Astrocyte (in vitro differentiated cells and primary cell): ENCODE measurements at places on chromosomes 7 and 10. TPM values are rescaled to one million over a fixed set of nuclear protein-coding genes. Genes with fewer than 3 reads are reported as not detected.

ZNF488 gene
- total RNA-seq: 0.94 and 1.4 TPM in 2 replicates

DNA sequence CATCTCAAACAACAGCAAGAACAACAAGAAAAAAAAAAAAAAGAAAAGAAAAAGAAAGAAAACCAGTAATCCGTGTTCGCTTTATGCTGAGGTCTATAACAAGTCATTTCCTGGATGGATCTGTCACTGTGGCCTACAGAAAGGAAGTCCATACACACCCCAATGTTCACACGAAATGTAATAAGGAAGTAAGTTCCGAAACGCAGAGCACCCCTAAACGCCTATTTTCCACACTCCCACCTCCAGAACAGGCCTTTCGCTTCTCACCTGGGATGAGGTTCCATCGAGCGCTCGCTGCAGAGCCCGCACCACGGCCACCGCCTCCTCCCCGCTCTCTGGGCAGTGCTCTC, 735 bp downstream of the ZNF394 start:
- DNase-seq: peak; percentile 16

DNA sequence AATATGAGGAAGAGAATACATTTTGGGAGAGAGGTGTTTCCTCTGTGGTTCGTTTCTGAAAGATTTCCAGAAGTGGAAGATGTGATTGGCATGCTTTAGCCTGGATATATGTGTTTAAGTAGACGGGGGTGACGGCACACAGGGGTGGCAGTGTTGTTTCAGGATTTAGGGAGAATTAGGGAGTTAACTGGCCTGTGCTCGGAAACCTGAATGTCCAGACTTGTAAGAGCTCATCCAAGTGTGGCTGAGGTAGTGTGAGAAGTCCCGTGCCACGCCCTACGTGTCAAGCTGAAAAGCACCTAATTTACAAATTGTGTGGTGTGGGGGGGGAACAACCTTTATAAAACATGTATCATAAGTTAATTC, 1.1 kb downstream of the RALA start:
- no peak for DNase-seq

- no peak for DNase-seq
Observed at GRCh38 chr7:131384286-131384635, 56.6 kb downstream of the MKLN1 start.

DNA sequence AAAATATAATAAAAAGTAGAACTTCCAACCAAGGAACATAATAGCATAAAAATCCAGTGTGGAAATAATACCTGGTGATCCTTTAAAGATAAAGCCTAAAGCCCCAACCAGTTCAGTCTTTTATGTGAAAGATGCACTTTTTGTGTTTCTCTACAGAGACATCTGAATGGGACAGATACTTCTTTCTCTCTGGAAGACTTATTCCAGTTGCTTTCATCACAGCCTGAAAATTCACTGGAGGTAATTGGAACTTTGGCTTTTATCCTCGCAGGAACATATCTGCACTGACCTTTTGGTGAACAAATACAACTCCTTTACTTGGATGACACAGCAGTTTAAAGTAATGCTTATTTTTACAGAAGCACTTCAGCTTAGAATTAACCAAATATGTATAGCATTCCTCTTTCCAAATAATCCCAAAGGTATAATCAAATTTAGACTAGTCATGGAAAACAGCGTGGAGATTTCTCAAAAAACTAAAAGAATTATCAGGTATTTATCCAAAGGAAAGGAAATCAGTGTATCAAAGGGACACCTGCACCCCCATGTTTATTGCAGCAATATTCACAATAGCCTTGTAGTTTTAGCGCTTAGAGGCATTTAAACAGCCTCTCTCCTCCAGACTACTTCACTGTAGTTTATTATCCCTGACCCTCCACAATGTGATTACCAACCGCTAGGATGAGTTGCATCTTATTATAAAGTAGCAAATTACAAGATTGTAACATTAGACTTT, 16.8 kb downstream of the HNRNPA2B1 start:
- no peak for DNase-seq

- DNase-seq: peak; percentile 85
Observed at GRCh38 chr7:47380325-47381133, 201.4 kb downstream of the TNS3 start.

NPFFR1 gene
- not detected in 2 replicates for total RNA-seq
